HT-29 (cell line): ENCODE measurements at places on chromosomes 1 and 21.

DNA sequence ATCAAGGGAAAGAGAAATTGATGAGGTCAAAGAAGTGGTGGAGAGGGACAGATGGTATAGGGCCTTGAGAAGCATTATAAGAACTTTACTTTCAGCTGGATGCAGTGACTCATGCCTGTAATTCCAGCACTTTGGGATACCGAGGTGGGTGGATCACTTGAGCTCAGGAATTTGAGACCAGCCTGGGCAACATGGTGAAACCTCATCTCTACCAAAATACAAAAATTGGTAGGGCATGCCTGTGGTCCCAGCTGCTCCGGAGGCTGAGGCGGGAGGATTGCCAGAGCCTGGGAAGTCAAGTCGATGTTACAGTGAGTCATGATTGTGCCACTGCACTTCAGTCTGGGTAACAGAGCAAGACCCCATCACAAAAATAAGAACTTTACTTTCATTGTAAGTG is 5.7 kb downstream of the TMEM50A start:
- DNase-seq = no peak

- DNase-seq = no peak
Measured at GRCh38 chr1:1554550-1554925, 14.1 kb upstream of the TMEM240 start.

GRCh38 chr1:227944090-227944930 is 3.4 kb downstream of the WNT9A start:
- no peak for DNase-seq

GRCh38 chr1:160746836-160747500 is 7.9 kb downstream of the SLAMF7 start:
- DNase-seq = no peak

DNA sequence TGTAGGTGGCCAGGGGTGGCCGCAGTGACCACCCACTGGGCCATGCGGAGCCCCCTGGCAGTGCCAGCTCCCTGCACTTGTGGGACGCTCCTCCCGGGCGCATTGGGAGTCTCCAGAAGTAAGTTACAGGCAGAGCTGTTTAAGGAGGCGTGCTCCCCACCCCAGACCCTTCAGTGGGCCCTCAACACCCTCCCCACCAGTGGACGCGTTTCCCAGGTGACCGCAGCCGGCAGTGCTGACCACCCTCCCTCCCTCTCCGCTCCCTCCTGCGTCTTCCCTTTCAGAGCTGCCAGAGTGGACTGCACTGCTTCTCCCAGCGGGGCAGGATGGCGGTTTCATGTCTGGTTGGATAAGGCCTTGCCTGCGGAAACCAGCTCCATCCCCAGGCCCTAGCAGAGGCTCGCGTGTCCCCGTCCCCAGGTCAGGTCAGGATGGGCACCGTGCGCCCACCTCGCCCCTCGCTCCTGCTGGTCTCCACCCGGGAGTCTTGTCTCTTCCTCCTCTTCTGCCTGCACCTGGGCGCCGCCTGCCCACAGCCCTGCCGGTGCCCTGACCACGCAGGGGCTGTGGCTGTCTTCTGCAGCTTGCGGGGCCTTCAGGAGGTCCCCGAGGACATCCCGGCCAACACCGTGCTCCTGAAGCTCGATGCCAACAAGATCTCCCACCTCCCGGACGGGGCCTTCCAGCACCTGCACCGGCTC is 1.1 kb downstream of the LRRC3 start:
- DNase-seq = no peak

GRCh38 chr1:198234520-198235251 is 77.9 kb downstream of the NEK7 start:
- peak; percentile 12 for DNase-seq

DNA sequence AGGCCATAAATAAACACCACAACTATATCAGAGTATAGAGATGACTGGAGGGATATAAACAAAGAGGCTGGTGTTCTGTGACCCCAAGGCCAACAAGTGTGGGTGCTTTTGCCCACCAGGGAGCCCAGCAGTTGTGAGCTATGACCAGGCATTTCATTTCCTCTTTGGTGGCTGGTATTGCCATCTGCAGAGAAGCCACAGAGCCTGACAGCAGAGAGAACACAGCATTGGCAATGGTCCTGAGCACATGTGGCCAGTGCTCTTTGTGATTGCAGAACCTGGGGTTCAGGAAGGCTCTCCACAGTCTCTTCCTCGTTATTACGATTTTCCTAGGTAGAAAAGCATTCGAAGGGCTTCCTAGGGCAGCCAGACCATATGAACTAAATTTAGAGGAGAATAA is 112.3 kb downstream of the TM2D1 start:
- DNase-seq = no peak

GRCh38 chr1:117527566-117528102 is 78.2 kb upstream of the TENT5C start:
- no peak for DNase-seq

- DNase-seq = no peak
Measured at GRCh38 chr1:2466958-2467554, 9.0 kb upstream of the PLCH2 start.

DNA sequence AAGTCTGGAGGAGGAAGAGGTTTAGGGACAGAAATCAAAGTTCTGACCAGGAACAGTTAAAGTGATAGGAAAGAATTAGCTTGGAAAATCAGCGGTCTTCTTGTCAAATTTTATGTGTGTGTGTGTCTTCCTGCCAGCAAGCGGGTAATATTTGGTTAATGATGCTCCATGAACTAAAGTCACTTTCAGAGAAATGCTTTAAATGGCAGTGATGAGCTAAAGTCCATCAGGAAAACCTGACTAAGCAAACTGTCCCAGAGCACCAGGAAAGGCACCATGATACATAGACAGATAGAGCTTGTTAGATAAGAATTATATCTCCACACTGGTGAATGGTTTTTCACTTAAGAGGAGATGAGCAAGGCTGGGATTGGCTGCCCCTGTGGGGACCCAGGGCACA is 10.0 kb upstream of the CDC14A start:
- no peak for DNase-seq

DNA sequence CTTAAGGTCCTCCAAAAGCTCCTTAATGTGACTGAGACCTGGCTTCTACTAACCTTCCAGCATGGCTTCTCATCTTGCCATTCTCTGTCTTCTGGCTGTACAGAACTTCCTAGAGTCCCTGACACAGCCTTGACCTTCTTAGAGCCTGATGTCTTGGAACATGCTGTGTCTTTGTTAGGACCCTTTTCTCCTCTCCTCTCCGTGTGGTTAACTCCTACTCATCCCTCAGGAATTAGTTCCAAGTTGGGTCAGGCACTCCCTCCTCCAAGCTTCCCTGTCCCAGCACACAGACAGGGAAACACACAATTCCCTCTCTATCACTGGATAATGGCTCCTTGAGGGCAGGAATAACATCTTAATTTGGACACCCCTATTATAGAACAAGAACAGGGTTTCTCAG is 275.4 kb upstream of the USP24 start:
- no peak for DNase-seq

DNA sequence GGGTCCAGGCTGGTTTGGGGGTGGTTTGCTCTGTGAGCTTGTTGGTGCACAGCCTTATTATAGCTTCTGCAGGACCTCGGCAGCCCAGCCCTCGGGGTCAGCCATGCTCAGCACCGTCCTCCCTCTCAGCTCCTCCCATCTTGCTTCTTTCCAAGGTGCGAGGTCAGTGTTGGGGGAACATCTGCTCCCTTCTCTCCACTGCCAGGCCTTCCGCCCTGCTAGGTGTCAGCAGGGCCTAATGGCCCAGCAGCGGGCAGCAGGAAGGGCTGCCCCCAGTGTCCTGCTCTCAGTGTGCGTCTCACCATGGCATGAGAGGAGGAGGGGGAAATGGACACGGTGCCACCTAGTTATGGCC is 36.5 kb upstream of the LRRC3 start:
- DNase-seq = no peak

DNA sequence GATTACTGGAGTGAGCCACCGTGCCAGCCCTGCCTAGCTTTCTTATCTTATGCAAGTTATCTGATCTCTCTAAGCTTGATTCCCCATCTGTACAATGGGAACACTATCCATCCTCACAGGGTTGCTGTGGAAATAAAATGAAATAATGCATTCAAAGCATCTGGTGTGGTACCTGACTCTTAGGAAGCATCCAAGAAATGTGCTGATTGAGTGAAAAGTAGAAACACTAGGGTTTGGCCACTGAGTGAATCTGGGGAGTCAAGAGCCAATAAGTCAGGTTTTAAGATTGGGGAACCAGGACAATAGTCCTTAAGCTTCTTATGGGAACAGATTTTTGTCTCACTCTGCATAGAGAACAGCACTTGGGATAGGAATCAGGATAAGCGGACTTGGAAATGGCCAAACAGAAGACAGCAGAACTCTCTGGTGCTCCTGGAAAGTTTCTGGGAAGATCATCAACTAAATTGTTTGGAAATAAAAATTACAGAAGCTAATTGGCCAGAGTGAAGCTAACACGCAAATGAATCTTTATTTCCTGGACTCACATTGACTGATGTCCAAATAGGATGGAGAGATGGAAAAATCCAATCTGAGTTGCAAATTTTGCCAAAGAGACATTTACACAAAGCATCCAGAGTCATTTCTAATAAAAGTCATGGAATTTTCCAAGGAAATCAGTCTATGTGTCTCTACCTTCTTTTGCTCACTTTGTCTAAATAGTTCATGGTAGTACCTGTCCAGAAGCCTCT is 3.3 kb downstream of the PAFAH2 start:
- no peak for DNase-seq

GRCh38 chr21:45306832-45307571 is 19.3 kb upstream of the POFUT2 start:
- DNase-seq = no peak

GRCh38 chr1:907611-908451 is 15.9 kb upstream of the SAMD11 start:
- DNase-seq = no peak

- peak; percentile 63 for DNase-seq
Measured at GRCh38 chr1:196355206-196355786, 252.9 kb downstream of the KCNT2 start.

DNA sequence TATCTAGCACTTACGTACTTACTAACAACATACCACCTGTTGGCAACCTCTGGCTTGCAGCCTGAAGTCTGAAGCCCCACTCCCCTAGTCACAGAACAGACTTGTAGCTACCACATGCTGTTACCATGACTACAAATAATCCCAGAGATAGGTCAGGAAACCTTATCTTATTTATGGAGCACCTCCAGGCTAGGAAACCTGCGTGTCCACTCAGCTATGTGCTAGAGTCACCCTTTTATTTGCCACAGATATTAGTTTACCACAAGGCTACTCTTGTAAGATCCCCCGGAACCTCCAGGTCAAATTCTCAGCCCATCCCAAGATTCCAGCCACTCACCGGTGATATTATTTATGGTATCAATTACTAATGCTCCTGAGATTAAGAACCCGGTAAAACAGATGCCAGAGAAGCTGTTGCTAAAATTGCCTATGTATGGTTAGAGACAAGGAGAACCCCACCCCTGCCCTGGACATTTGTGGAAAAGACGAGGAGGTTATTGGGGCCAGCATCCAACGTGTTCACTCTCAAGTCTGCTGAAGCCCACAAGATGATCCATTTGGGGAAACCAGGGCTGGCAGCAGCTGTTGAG is 116.5 kb downstream of the TBX15 start:
- no peak for DNase-seq

GRCh38 chr21:45035477-45035848 is 38.9 kb upstream of the ADARB1 start:
- DNase-seq = no peak

DNA sequence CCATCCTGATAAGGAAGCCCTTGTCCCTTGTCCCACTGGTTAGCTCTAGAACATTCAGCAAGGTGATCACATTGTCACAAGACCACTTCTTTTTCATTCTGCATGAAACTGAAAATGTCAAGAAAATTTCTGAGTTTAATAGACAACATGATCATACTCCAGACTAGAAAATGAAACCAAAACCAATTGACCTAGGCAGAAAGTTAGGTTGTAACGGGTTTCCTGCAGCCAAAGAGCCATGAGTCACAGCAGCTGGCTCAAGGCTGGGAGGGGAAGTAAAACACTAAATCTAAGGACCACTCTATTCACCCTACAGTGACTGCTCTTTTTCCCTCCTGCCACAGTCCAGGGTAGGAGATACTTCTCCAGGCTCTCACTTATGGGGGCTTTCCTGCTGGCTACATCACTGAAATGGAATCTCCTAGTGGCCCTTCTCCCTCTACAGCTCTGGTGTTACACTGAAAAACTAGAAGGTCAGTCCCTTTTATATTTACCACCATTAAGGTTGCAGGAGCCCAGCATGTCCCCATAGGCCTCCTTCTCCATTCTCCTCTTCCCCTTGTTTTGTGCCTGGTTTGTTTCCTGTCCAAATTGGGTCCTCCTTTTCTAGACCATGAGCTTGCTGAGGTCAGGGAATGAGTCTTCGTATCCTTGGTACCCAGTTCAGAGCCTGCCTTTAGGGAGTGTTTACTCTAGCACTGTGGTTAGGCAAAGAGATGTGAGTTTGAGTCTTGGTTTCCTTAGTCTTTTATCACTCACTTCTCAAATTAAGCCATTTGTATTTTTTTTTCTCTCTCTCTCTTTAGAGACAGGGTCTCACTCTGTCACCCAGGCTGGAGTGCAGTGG is 236.5 kb upstream of the JUN start:
- peak; percentile 39 for DNase-seq

GRCh38 chr1:89905395-89906058 is 84.7 kb downstream of the LRRC8D start:
- DNase-seq = no peak

DNA sequence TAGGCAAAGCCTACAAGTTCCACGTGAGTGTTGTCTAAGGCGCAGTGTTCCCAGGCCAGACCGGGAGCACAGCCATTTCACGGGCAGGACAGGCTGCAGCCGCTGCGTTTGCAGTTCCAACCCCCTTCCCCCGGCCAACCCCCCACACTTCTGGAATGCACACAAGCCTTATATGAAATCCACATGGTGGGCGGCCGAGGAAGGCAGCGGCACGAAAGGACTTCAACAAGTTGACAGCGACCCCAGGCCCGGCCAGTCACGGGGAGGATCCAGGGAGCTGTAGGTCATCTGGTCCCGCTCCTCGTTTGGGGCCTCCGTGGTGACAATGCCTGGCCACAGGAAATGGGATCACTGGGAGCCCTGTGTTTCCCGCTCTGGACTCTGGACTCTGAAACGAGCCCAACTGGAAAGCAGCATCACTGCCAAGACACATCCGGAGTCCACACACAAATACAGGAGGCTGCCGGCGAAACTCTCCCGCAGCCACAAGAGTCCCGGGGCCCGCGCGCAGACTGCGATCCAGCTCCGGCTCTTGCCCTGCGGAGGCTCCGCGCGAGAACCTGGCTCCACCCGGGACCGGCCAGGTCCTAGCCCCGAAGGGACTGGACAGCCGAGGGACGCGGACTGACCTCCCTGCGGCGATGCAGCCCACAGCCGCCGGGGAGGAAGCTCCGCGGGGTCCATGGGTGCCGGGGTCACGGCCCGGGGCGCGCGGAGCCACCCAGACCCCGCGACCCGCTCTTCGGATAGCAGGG is 794 bp downstream of the NID1 start:
- no peak for DNase-seq

- DNase-seq = no peak
Measured at GRCh38 chr1:230429067-230429735, 3.1 kb upstream of the PGBD5 start.

DNA sequence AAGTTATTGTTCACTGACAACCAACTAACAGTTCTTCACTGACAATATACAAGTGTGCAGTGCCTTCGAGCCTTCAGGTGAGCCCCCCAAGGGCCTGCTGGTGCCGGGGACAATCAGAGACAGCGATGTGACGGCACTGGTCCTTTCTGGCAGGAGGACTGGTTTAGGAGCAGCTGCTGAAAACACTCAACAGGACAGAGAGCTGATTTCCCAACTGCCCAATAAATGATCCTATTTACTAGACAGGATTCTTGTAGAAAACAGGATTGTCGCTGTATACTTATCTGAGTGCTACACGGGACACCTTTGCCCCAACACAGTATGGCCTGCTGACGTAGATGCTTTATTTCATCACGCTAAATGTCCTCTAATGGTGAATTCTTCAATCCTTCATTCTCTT is 65.4 kb downstream of the TP53BP2 start:
- no peak for DNase-seq
